GM03348 (cell line): ENCODE measurements at places on chromosomes 6 and 20.

- no peak for DNase-seq
These were observed 2.0 kb upstream of the SHLD1 start for GRCh38 chr20:5748246-5748645.

- DNase-seq: no peak
These were observed 73.9 kb downstream of the ALDH5A1 start for GRCh38 chr6:24568683-24569082.

DNA sequence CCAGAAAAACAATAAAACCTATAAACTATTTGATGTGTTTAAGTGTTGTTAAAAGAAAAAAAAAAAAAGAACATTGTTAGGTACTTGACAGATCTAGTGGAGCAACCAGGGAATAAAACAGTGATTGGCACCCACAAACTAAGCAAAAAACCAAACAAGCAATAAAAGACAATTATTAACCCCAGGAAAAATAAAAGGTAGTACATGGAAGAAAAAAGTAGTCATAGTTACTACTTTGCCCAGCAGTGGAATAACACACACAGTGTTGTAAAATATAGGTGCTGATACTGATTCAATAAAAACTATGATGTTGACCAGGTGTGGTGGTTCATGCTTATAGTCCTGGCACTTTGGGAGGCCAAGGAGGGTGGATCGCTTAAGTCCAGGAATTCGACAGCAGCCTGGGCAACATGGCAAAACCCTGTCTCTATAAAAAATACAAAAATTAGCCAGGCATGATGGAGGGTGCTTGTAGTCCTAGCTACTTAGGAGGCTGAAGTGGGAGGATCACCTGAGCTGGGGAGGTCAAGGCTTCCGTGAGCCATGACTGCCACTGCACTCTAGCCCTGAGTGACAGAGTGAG, 43.9 kb downstream of the PIGU start:
- no peak for DNase-seq

DNA sequence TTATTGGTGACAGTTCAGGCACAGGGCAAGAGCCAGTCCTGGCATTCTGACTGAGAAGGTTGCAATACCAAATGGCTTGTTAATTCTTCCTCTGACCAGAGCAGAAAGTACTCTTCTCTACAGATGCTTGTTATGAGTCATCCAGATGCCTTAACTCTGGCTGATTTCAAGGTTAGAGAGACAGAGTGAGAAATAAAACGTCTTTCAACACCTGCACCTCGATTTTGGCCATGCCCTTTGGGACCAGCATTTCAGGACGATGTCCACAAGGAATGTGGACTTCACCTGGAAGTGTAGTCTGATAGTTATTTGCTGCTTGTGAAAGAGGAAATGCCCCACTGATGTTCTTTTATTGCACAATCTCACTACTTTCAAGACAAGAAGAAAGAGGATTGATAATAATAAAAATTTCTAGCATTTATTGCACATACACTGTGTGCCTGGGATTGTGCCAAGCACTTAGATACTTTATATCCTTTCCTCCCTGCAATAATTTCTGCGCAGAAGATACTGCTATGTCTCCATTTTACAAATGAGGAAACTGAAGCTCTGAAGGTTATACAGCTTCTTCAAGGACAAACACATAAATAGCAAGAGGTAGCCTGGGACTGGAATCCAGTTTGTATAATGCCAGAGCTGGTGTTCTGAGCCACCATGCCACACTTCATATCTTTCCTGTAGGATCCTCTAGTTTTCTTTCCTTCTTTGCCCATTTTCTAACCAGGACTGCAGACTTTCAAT, 33.5 kb upstream of the MCM3 start:
- DNase-seq: peak; percentile 76

- DNase-seq: peak; percentile 73
These were observed 133.3 kb downstream of the ELOVL4 start for GRCh38 chr6:79813854-79814709.

DNA sequence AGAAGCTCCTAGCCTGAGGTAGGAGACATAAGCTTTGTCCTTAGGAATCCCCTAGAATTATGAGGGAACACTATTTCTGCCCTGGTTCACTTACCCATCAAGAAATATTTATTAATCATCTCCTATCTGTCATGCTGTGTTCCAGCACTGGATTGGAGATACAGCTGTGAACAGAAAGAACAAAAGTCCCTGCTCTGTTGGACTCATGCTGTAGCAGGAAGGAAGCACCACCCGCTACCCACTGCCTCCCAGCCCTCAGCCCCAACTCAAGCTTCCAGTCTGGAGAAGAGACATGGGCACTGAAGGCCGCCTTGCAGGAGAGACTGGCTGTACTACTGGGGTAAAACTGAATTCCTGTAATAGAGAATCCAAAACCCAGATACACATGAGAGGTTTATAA, 78.0 kb downstream of the MDGA1 start:
- DNase-seq: no peak

GRCh38 chr6:35973670-35974222, 50.7 kb downstream of the SLC26A8 start:
- DNase-seq: no peak

- DNase-seq: no peak
These were observed 70.4 kb upstream of the PTPN1 start for GRCh38 chr20:50439539-50440453.

DNA sequence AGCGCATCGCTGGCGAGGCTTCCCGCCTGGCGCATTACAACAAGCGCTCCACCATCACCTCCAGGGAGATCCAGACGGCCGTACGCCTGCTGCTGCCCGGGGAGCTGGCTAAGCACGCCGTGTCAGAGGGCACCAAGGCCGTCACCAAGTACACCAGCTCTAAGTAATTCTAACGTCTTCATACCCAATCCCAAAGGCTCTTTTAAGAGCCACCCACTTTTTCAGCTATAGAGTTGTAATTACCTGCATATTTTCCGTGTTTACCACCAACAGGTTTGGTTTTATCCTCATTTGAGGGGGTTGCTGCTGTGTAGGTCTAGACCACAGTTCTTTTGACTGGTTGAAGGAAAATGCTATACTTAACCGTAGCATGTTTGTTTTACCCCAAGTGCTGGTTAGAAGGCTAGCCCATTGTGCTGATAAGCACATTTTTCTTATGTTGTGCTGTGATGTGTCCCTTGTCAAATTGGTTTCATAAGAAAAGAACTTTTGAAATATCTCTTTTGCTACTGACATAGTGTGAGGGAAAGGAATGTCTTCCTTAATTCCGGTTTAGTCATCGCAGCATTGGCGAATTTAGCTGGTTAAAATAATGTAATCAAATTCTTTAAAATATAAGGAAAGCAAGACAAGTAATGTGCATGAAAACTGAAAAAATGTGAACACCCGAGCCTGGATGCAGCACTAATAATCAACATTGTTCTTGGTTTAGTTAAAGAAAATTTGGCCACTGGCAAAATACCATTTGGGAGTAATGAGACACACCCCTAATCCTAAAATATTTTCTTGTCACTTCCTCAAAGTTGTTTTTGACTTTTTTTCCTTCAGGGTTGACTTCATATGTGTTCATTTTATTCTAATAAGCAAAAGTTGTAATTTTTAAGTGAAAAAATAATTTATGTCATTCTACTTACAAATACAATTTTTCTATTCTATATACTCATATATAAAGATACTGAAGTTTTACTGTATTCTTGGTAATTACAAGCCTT, 112.8 kb downstream of the HFE start:
- no peak for DNase-seq

- DNase-seq: no peak
These were observed 231.8 kb upstream of the GMDS start for GRCh38 chr6:2477250-2477649.

- DNase-seq: no peak
These were observed 39.1 kb downstream of the VSTM2L start for GRCh38 chr20:37941992-37942391.

GRCh38 chr20:63361519-63362435, 628 bp upstream of the CHRNA4 start:
- no peak for DNase-seq

- no peak for DNase-seq
These were observed 962.9 kb upstream of the SLC35B3 start for GRCh38 chr6:9398071-9398766.

- DNase-seq: peak; percentile 76
These were observed 72.9 kb downstream of the SNX5 start for GRCh38 chr20:17895641-17896171.

DNA sequence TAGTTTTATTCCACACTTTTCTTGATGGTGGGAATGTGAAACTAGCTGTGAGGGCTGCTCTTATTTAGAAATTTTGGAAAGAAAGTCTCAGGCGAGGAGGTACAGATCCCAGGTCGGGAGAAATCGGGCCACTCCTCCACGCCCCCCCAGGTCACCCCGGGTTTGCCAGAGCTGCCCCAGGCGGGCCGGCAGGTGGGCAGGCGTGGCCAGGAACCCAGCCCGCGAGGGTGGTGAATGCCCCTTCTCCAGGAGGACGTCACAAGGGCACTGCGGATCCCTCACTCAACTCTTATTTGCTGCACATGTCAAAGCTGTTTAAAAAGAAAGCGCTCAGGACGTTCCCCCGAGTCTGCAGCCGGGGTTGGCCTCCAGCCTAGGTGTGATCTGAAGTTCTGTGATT, 60.5 kb upstream of the SLCO4A1 start:
- DNase-seq: no peak

- no peak for DNase-seq
These were observed 20.1 kb upstream of the SLC17A1 start for GRCh38 chr6:25851961-25852360.

GRCh38 chr20:35039146-35039545, 53.5 kb downstream of the TRPC4AP start:
- no peak for DNase-seq

GRCh38 chr6:2625581-2625980, 125.1 kb downstream of the MYLK4 start:
- no peak for DNase-seq

DNA sequence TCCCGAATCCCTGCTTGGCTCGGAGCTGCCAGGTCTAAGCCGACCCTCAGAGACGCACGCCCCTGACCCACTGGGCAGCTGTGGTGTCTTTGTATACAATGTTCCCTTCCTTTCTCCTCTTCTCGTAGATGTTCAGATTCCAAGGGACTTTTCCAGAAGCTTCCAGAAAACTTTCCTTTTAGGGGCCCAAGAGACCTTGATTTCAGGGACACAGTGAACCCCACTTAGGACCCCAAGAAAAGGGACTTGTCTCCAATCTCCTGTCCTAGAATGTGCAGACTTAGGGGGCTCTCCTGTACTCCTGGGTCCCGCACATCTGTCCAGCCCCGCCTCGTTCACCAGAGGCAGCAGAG, 103.5 kb downstream of the EDN3 start:
- DNase-seq: no peak

GRCh38 chr6:139690007-139690406, 315.6 kb upstream of the CITED2 start:
- no peak for DNase-seq

GRCh38 chr6:122861594-122861993, 72.5 kb downstream of the SMPDL3A start:
- no peak for DNase-seq

GRCh38 chr6:146870760-146871159, 272.0 kb downstream of the ADGB start:
- no peak for DNase-seq

GRCh38 chr6:96943555-96944215, 19.2 kb downstream of the KLHL32 start:
- DNase-seq: no peak

DNA sequence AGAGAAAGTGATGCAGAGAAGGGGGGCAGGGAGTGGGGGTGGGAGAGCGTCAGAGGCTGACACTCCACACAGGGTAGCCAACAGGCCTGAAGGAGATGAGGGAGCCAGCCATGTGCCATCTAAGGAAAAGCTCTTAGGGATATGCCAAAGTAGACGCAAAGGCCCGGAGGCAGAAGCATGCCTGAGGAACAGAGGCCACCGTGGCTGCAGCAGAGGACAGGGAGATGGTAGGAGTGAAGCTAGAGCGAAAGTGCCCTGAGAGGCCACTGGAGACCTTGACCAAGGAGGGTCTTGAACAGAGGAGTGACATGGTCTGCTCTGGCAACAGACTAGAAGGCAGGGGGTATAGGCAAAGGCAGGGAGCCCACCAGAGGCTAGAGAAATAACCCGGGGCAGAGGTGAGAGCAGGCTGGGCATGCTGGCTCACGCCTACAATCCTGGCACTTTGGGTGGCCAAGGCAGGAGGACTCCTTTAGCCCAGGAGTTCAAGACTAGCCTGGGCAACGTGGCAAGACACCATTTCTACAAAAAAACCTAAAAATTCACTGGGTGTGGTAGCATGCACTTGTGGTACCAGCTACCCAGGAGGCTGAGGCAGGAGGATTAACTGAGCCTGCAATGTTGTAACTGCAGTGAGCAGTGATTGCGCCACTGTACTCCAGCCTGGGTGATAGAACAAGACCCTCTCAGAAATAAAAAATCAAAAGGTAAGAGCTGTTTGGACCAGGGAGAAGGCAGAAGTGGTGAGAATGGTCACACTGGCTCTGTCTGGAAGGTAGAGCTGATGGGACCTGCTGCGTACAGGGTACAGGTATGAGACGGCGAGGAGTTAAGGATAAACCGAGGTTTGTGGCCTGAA, 6.3 kb downstream of the RRBP1 start:
- DNase-seq: no peak

DNA sequence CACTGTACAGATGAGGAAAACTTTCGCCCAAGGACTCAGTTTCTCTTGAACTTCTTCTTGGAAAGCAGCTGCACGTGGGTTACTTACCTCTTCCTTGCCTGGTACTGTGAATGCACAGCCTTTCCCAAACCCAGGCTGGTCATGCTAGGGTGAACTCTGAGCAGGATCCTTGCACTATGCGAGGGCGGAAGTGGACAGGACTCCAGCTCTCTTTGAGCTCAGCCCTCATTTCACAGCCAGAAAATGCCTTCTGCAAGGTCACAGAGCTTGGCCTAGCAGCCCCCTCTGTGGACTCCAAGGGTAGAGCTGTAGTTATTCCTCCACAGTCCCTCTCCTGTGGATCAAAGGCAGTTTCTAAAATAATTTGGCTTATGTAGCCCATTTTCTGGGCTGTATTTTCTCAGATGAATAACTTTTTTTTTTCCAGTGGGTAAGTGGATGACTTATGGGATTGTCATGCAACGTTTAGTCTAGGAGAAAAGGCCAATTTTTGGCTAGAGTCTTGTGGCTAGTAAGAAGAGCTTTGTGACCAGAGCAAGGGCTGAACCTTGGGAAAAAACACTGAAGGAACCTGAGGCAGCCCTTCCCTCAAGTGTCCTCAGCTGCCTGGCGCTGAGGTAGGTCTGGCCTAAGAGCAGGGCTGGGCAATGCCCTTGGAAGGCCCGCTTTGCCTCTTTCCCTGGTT, 172.7 kb downstream of the SCP2D1 start:
- DNase-seq: peak; percentile 16

DNA sequence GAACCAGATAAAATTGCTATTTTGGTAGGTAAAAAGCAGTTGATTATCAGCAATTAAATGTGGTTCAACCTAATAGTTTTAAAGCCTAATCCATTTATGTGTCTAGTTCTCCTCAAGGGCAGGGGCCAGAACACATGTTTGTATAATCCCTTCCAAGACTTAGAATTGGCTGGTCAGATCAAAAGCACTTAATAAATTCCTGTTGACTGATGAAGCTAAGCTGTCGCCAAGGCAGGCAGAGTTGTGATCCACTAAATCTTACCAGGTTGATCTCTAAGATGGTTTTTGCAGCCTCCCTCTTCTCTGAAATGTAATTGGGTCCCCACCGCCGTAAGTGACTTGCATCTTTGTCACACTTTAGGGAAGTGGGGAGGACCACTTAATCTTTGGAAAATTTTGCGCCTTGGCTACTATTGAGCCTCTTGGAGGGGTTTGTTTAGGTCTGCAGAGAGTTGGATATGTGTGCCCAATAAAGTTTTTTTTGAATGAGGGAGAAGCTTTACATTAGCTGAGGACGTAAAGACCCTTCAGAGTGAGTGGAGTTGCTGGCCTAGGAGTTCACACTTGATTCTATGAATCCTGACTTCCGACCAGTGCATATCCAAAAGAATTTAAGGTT, 65.9 kb downstream of the PHF20 start:
- DNase-seq: peak; percentile 28
